Jurkat, Clone E6-1 (cell line): ENCODE measurements at places on chromosomes 5 and 9.

DNA sequence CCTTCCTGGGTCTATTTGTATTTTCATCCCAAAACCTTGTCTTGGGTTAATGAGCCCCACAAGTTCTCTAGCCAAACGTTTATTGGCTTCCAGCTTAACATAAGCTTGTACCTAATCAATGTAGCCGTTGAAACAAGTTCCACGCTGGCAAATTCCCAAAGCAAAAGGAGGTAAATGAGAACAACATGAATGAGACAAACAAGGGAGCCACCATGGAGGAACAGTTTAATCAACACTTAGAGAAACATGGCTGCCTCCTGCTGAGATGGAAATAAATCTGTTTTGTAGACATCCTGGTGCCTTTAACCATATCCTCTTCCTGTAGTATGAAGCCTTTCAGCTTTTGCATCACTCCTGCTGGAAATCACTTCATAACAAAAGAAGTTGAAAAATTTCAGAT lies 166.6 kb upstream of the NFIB start:
- DNase-seq, result no peak

GRCh38 chr9:28678097-28678496 lies 1104.8 kb upstream of the C9orf72 start:
- no peak for DNase-seq

DNA sequence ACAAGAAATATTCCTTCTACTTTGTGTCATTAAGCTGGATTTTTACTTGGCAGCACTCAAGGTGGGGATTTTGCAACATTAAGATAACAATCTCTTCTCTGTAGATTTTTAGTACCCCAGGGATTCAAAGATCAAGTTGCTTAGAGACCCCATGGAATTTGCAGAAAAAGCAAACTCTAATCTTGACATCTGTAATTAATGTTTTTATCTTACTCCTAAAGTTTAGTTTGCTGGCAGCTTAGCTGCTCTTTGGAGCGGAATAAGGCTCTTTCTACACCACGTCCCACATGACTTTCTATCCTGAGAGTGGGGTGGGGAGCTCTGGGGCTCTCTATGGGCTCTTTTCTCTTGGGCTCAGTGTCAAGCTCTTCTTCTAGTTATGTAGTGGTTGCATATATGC lies 21.7 kb upstream of the SPDL1 start:
- no peak for DNase-seq

DNA sequence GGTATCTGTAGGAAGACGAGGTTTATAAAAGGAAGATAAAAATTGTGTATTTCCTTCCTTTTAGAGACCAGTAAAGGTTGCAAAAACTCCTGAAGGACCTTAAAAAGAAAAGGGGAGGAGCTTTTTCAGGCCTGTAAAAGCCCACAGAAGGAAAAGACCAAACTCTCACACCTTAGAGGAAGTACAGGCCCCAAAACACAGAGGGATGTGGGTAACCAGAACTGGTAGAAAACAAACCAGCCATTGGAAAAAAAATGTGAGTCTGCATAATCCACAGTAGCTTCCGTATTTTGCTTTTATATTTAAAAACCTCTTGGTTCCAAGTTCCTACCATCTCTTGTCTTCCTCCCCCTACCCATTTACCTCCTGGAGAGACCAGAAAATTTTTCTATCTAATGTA lies 8.5 kb downstream of the GIN1 start:
- peak; percentile 78 for DNase-seq

DNA sequence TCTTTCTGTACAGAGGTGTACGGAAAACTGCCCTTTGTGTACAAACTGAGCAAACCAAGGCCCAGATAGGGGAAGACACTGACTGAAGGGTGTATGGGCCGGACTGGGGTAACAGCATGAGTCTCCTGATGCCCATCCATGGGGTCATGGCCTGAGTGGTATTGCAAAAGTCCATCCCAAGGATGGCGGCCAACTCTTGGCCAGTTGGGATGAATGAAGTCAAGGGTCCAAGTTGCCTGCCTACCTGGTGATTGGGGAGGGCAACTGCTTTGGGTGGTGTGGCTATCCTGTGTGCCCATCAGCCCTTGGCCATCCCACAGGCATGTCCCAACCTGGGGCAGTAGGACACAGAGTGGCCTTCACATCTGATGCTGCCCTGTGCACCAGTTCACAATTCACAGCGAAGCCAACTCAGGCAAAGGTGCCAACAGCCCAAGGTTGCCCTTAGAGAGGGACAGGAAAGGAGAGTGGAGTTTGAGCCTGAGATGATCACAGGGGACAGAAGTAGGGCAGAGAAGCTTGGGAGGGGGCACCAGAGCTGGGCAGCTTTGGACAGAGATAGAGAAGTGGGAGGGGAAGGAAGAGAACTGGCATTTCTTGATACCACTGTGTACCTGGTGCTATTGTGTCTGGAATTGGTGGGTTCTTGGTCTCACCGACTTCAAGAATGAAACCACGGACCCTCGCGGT lies 46.6 kb downstream of the COL15A1 start:
- DNase-seq, result no peak

DNA sequence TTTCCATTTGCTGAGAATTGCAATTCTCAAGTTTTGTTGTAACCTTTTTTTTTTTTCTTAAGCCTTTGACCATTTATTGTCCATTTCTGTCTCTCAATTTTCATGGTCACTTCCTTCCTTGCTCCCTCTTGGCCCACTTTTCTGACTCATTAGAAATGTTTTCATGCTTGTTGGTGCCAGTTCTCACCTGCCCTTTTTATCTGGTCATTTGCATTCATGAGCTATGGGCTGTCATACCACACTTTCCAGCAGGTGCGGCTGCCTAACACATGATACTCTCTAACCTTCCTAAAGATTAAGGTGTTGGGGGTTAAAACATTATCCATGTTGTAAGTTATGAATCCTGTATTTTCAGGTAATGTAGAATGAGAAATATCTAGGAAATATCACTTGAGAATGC lies 150.5 kb upstream of the TLX3 start:
- DNase-seq, result no peak

DNA sequence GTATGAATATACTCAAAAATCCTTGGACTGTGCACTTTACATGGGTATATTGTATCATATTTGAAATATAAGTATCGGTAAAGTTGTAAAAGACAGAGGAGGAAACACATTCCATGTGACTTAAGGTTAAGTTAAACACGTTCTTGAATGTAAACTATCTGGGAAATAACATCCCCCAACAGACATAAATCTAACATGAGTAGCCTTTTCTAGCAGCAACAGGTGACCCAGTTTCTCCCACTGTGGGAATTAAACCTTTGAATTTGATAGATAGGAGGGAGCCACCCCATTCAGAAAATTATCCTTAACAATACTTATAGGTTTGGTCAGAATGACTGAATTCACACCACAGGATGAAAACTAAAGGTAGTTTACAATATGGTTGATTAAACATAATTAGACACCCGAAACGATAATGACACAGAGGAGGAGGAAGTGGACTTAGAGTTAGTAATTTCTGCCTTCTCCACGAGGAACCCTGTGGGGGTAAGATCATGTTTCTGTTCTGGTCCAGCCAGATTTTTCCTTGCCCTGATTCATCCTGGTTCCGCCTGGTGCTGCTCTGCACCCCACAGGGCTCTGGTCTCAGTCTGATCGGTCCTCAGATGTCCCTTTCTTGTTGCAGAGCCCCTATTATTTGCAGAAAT lies 84.6 kb upstream of the DNAH5 start:
- no peak for DNase-seq
